Astrocyte (in vitro differentiated cells and primary cell): ENCODE measurements at places on chromosomes 5 and 9. TPM values are rescaled to one million over a fixed set of nuclear protein-coding genes. Genes with fewer than 3 reads are reported as not detected.

GRCh38 chr5:133474851-133475590, 137.3 kb downstream of the FSTL4 start:
- no peak for DNase-seq
- no peak overlapping the region for H3K4me3 ChIP-seq
- H3K27me3 ChIP-seq: no peaks in the 10 kb centered on the region
- no peaks in the 10 kb centered on the region for H3K4me1 ChIP-seq

GRCh38 chr5:96537386-96537785, 104.3 kb upstream of the PCSK1 start:
- peak; percentile 88 for DNase-seq
- peak overlapping the region; percentile 84 for H3K27ac ChIP-seq
- H3K4me3 ChIP-seq: no peak overlapping the region

- H3K27ac ChIP-seq: no peak overlapping the region
- peaks cover 53% of the 10 kb centered on the region for H3K4me1 ChIP-seq
- no peak overlapping the region for H3K4me3 ChIP-seq
- H3K36me3 ChIP-seq: peaks cover 48% of the 10 kb centered on the region
These were observed 17.9 kb downstream of the NIPAL4 start for GRCh38 chr5:157477814-157478494.

The RAD1 gene
- 19.7 and 20.2 TPM in 2 replicates for total RNA-seq

The PCDHGB1 gene
- 1.0 and 1.5 TPM in 2 replicates for total RNA-seq

- H3K27me3 ChIP-seq: no peaks in the 10 kb centered on the region
- no peaks in the 10 kb centered on the region for H3K36me3 ChIP-seq
- DNase-seq: peak; percentile 100
- no peak overlapping the region for H3K4me3 ChIP-seq
- peaks cover 24% of the 10 kb centered on the region for H3K4me1 ChIP-seq
- H3K27ac ChIP-seq: peak overlapping the region; percentile 98
These were observed 118.8 kb upstream of the RPS23 start for GRCh38 chr5:82396871-82397514.

DNA sequence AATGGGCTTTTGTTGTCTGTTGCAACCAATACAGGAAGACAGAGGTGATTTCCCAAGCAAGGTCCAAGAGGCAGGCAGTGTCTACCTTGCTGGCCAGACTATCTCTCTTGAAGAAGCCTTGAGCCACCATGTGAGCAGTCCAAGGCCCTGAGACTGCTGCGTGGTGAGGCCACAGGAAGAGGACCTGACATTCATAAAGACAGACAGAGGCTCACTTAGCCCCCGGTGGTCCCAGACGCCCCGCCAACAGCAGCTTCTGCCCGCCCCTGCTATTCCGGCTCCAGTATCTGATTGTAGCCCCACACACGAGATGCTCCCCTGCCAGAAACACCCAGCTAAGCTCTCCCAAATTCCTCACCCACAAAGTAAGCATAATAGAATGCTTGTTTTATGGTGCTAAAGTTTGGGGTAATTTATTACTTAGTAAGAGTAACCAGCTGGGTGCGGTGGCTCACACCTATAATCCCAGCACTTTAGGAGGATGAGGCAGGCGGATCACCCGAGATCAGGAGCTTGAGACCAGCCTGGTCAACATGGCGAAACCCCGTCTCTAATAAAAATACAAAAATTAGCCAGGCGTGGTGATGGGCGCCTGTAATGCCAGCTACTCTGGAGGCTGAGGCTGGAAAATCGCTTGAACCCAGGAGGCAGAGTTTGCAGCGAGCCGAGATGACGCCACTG, 22.8 kb upstream of the FUBP3 start:
- DNase-seq: no peak
- peaks cover 3% of the 10 kb centered on the region for H3K27me3 ChIP-seq
- no peaks in the 10 kb centered on the region for H3K36me3 ChIP-seq
- H3K4me3 ChIP-seq: no peak overlapping the region
- H3K4me1 ChIP-seq: no peaks in the 10 kb centered on the region

DNA sequence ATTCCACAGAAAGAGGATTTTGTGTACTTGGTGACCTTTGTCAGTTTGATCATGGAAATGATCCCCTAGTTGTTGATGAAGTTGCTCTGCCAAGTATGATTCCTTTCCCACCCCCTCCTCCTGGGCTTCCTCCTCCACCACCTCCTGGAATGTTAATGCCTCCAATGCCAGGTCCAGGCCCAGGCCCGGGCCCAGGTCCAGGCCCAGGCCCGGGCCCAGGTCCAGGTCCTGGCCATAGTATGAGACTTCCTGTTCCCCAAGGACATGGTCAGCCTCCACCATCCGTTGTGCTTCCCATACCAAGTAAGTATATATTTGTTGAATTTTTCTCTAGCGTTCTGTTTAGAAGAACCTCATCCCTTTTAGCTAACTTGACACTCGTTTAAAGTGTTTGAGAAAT, 30.0 kb downstream of the RBM27 start:
- DNase-seq: no peak
- no peaks in the 10 kb centered on the region for H3K27me3 ChIP-seq
- peaks cover 39% of the 10 kb centered on the region for H3K36me3 ChIP-seq
- H3K4me1 ChIP-seq: no peaks in the 10 kb centered on the region

The TXNDC8 gene
- not detected in 2 replicates for total RNA-seq

DNA sequence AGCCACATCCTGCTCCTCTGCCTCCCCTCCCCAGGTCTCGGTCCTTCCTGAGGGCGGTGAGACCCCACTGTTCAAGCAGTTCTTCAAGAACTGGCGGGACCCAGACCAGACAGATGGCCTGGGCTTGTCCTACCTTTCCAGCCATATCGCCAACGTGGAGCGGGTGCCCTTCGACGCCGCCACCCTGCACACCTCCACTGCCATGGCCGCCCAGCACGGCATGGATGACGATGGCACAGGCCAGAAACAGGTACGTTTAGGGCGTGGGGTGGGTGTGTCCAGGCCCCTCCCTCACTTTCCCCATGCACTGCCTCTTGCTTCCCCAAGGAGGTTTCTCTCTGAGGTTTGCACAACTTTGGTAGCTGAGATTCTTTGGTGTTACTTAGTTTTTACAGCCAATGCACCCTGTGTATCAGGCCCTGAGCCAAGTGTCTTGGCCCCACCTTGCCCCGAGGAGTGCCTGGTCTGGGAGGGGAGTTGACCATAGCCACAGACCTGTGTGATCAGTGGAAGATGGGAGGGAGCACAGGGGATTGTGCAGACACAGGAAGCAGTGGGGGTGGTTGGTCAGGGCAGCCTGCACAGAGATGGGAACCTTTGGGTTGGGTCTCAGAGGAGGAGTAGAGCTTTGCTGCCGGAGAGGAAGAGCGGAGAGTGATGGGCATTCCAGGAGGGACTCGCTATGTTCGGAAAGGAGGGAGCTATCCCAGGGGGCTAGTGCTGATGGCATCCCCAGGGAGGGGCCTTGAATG, 50.8 kb downstream of the GSN start:
- DNase-seq: no peak
- H3K27me3 ChIP-seq: no peaks in the 10 kb centered on the region
- peaks cover 16% of the 10 kb centered on the region for H3K4me1 ChIP-seq
- H3K36me3 ChIP-seq: peaks cover 39% of the 10 kb centered on the region

The TERT gene
- 0.10 and 0.50 TPM in 2 replicates for total RNA-seq

GRCh38 chr9:79120533-79120932, 451.2 kb upstream of the TLE4 start:
- DNase-seq: no peak
- no peaks in the 10 kb centered on the region for H3K36me3 ChIP-seq
- no peak overlapping the region for H3K27ac ChIP-seq
- H3K4me3 ChIP-seq: no peak overlapping the region
- no peaks in the 10 kb centered on the region for H3K4me1 ChIP-seq
